ENCODE measurements at places on chromosomes 6 and 20. TPM values are rescaled to one million over a fixed set of nuclear protein-coding genes. Genes with fewer than 3 reads are reported as not detected.

REM1 gene
- not detected for total RNA-seq

- H3K4me1 ChIP-seq = peaks cover 7% of the 10 kb centered on the region
- no peak overlapping the region for H3K27ac ChIP-seq
- H3K27me3 ChIP-seq = no peaks in the 10 kb centered on the region
- no peak overlapping the region for H3K4me3 ChIP-seq
- DNase-seq = no peak
Measured at GRCh38 chr6:45504947-45505346, 127.2 kb upstream of the SUPT3H start.

GRCh38 chr20:54320148-54320607 lies 112.3 kb downstream of the PFDN4 start:
- no peaks in the 10 kb centered on the region for H3K4me1 ChIP-seq
- H3K27ac ChIP-seq = no peak overlapping the region
- no peak overlapping the region for H3K4me3 ChIP-seq
- no peaks in the 10 kb centered on the region for H3K36me3 ChIP-seq

DNA sequence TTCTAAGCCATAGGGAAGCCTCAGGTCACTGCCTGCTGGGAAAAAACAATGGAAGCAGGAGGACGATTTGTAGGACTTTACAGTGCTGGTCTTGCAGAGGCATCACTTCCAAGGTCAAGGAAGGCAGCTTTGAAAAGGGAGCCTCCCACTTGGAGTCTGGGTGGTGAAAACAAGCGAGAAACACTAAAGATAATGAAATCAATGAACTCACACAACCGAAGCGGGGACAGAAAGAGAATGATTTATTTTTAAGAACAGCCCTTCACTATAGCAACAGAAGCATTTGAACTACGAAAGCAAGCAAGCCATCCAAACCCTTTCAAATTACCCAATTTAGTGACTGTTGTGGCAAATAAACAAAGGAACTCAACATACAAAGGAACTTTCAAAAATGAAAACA lies 227.5 kb downstream of the THBS2 start:
- H3K27ac ChIP-seq = no peak overlapping the region
- H3K4me3 ChIP-seq = no peak overlapping the region

DNA sequence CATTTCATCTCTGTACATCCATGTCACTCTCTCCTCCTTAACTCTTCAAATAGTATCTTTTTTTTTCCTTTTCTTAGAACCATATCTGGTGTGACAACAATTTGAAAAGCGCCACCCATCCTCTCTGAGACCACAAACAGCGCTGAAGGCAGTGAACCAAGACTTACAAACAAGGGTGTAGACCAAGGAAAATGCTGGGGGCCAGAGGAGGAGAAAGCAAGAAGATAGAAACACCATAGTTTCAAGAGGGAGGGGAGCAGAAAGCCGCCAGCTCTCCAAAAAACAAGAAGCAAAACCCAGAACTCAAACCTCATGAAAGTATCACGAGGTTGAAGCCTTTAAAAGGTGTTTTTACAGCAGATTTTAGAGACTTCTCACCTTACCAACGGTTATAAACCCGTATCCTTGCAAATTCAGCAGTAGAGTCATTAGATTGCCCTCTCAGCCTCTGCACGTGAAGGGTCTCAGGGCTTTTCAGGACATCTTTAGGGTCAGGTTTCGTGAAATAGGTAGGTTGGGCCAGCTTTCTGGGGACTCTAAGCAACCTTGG lies 13.3 kb upstream of the RIPOR2 start:
- DNase-seq = peak; percentile 73
- H3K27ac ChIP-seq = peak overlapping the region; percentile 76
- H3K4me1 ChIP-seq = peaks cover 68% of the 10 kb centered on the region
- peak overlapping the region; percentile 24 for H3K4me3 ChIP-seq
- H3K27me3 ChIP-seq = no peaks in the 10 kb centered on the region

TMEM200A gene
- total RNA-seq = 3.4 TPM

- H3K4me3 ChIP-seq = no peak overlapping the region
- peaks cover 13% of the 10 kb centered on the region for H3K4me1 ChIP-seq
- H3K36me3 ChIP-seq = no peaks in the 10 kb centered on the region
- H3K27me3 ChIP-seq = no peaks in the 10 kb centered on the region
Measured at GRCh38 chr6:31204751-31205145, 34.3 kb upstream of the POU5F1 start.

CCNC gene
- total RNA-seq = 42.0 TPM

GRCh38 chr20:34773726-34774125 lies 51.7 kb downstream of the NCOA6 start:
- no peak overlapping the region for H3K4me3 ChIP-seq
- H3K27me3 ChIP-seq = no peaks in the 10 kb centered on the region
- H3K4me1 ChIP-seq = no peaks in the 10 kb centered on the region
- peaks cover 55% of the 10 kb centered on the region for H3K36me3 ChIP-seq
- H3K27ac ChIP-seq = no peak overlapping the region

DNA sequence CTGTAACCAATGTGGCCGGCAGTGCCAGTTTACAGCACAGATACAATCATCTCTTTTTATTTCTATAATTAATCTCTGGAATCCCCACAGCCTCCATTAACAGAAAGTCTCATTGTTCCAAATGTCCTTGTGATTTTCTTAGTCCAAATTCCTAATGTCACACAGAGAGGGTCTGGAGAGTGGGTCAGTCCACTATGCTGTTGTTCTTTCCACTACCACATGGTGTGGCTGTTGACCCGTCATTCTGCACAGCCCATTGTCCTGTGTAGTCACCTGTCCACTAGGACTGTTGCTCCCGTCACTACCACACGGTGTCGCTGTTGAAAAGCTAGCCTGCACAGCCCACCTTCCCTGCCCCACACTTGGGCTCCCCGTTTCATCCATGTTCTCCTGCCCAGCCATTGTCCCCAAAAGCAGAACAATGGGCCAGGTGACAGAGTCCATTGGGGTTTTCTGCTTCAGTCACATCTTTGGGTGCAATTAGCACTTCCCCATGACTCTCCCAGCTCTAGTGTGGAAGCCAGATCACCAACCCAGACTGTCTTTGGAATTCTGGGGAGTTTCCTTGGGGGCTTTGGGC lies 8.6 kb upstream of the LBP start:
- no peak for DNase-seq
- no peak overlapping the region for H3K27ac ChIP-seq
- peaks cover 33% of the 10 kb centered on the region for H3K27me3 ChIP-seq
- no peaks in the 10 kb centered on the region for H3K4me1 ChIP-seq
